ENCODE measurements at places on chromosomes 3 and 15.

GRCh38 chr3:59341459-59341858, 291.6 kb upstream of the CFAP20DC start:
- DNase-seq: no peak

DNA sequence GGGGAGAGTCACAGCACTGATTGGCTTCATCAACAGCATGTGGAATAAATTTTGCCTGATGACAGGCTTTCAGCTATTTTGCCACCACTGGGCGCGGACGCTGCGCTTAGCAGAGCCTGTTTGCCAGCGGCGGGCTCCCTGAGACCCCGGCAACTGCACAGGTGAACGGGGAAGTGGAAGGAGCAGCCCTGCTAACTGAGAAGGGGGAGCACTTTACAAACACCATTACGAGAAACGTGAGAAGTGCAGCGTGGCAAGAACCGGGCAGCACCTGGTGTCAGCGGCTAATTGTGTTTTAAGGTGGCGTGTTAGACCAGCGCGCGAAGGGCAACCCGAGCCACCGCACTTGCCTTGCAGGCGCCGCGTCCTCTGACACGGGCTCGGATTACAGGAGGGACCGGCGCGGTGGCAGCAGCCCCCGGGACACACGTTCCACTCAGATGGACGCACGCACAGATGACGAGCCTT, 307.8 kb upstream of the ARRDC4 start:
- DNase-seq: no peak

- DNase-seq: no peak
Observed at GRCh38 chr3:11459186-11459824, 184.4 kb downstream of the VGLL4 start.

GRCh38 chr3:12796171-12797123, at the start of gene CAND2:
CAND2 (plus strand) TSS chr3:12796680; CDS start chr3:12796721, 41 bp downstream.
- DNase-seq: no peak

GRCh38 chr15:64180235-64180824, 17.5 kb upstream of the PPIB start:
- no peak for DNase-seq

DNA sequence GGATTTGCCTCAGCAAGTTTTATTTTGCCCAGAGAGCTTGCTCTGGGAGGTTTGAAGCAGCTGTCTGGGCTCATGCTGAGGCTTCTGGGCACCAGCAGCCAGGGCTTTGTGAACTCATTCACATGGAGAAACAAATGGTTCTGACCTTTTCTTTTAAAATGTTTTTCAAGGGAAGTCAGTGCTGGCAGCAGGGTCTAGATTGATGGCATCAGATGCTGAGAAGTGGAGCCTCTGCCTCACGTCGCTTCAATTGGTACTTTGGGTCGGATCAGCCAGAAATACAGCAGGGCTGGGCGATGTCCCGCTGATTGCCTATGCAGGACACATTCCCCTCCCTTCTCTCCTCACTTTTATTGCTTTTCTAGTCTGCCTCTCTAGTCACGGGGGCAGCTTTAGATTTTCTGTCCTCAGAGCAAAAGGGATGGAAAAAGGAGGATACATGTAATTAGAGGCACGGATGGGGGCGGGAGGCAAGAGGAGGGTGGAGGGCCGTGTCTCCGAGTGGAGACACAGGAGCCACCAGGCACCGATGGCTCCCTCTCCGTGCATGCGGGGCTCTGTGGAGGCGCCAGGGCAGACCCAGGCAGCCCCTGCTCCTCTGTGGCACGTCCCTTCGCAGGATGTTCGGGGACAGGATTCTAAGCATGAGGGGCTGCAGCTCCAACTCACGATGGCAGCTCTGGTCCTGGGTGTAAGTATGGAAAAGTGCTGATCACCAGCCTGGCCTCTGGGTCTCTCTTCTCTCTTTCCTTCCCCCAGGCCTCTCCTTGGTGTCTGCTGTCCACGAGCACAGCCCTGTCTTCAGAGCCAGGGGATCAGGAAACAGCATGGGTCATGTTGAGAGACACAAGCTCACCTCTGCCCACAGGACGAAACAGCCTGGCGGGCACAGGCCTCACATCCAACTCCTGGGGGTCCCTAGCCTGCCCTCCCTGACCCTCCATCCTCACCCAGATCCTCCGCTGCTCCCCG, 116.1 kb downstream of the FAM43A start:
- DNase-seq: no peak

DNA sequence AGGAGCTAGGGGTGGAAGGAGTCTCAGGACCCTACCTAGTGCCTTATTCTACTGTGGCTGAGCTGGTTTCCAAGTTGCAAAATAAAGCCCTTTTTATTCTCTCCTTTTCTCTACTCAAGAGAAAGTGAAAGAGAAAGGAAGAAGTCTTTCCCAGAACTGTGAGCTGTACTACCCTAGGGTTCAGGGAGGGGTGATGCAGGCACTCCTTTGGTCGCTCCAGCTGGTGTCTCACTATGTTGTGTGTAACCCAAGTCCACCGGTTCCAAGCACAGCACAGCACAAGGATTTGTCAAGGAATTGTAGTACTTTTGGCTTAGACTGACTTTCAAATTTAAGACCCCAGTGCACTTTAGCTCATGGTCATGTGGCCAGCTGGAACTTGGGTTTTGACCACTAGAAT, 1721.7 kb downstream of the OTOL1 start:
- no peak for DNase-seq

DNA sequence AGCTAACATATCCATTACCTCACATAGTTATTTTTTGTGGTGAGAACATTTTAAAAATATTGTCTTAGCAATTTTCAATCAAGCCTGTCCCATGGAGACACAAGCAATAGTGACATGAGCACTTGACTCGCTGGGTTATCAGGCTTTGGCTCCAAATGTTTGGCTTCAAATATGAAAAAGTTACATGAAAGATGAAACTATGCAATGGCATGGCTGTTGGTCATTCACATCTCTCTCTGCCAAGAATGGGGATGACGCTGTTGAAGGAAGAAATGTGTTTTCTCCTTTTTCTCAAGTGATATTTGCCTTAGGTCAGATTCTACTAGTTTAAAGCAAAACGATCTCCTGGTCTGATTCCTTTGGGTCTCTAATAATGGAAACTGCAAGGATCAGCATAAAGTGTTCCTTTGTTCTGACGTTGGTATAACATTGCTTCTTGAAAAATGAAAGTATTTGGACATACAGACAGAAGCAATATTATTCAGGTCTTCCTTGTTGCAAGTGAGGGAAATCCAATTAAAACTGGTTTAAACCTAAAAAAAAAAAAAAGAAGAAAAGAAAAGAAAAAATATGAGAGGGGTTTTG, 71.2 kb downstream of the SSUH2 start:
- DNase-seq: no peak

GRCh38 chr3:25830373-25831280, 40.7 kb downstream of the OXSM start:
- no peak for DNase-seq

DNA sequence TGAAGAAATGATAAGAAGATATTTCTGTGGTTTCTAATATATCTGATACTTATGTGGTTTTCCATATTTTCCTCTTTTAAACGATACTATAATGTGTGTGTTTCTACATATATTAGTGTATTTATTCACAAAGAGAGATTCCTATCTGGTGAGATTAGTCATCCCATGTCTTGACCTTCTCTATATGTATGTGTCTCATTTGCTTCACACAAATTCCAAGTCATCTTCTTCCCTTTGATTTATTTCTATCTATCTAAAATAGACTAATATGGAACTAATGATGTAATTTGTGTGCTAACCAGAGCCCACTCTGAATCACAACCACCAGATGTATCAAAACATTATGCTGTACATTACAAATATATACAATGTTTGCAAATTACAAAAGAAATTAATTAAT, 154.7 kb upstream of the KCNMB2 start:
- no peak for DNase-seq

DNA sequence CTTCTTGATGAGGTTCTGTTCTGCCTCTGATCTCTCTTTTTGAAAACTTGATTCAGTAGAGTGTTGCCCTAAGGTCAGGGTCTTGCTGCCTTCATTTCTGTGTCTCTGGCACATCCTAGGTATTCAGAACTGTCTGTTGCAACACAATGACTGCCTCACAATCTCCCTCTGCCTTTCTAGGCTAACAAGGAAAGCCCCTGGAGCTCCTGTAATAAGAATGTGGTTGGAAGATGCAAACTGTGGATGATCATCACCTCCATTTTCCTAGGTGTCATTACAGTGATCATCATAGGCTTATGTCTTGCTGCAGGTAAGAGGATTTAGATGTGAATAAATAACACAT, 7.0 kb downstream of the C3orf52 start:
- no peak for DNase-seq

DNA sequence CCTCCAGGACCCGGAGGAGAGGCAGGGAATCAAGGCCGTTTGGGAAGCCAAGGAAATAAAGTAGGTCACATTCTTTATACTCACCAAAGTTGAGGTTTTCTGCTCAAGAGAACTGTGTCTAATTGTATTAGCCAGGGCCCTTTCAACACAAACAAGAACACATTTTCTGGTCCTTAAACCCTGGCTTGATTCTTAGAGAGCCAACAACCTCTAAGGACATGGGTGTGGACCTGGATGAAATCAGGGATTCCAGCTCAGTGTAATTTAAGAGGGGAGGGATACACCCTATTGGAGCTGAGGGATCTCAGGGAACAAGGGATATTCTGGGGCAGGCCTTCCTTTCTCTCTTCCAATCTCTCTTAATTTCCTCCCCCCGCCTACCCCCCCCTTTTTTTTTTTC, 104.8 kb downstream of the COL6A6 start:
- no peak for DNase-seq

DNA sequence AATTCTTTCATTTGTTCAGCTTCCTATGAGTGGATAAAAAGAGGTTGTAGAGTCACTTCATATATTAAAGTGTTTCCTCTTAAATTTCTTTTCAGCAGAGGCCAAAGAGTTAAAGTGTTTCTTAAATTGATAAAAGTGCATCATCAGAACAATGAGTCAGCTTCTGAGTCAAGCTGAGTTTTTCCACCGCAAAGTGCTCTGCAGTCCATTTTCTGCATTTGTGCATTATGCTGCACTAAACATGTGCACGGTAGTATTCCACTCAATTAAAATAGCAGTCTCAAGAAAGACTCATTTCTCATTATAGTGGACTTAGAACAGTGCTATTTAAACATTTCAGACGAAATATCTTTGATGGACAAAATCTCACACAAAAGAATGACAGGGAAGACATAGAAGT, 152.0 kb downstream of the ZBBX start:
- DNase-seq: no peak

DNA sequence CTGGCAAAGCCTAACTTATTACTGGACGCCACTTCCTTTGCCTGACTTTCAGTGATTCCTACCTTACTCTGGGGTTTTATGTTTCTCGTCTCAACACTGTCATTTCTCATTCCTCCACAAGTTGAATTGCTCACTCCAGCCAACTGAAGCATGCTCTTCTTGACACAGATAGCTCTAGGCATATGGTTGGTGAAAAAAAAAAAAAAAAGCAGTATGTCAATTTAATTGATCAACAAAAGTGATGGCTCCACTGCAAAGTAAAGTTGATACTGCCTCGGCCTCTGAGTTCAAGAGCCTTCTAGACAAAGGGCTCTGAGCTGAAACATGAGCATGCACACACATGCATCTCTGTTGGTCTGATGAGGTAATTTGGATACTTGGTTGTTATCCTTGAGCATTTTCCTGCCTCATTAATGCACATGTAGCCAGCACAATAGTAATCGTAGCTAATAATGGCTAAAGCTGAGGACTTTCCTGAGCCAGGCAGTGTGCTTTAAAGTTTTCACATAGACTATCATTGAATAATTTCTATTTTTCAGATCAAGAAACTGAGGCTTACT, 21.4 kb upstream of the UBE2Q2 start:
- no peak for DNase-seq

- DNase-seq: no peak
Observed at GRCh38 chr3:53243165-53243564, 12.7 kb downstream of the TKT start.

- DNase-seq: no peak
Observed at GRCh38 chr3:184384856-184385422, 5.1 kb downstream of the CHRD start.

- no peak for DNase-seq
Observed at GRCh38 chr15:83556068-83556467, 97.9 kb upstream of the ADAMTSL3 start.

- no peak for DNase-seq
Observed at GRCh38 chr3:61340931-61341461, 89.7 kb upstream of the FHIT start.

GRCh38 chr3:150091626-150092025, 120.9 kb upstream of the PFN2 start:
- no peak for DNase-seq
